ENCODE measurements at places on chromosomes 7 and 10.

DNA sequence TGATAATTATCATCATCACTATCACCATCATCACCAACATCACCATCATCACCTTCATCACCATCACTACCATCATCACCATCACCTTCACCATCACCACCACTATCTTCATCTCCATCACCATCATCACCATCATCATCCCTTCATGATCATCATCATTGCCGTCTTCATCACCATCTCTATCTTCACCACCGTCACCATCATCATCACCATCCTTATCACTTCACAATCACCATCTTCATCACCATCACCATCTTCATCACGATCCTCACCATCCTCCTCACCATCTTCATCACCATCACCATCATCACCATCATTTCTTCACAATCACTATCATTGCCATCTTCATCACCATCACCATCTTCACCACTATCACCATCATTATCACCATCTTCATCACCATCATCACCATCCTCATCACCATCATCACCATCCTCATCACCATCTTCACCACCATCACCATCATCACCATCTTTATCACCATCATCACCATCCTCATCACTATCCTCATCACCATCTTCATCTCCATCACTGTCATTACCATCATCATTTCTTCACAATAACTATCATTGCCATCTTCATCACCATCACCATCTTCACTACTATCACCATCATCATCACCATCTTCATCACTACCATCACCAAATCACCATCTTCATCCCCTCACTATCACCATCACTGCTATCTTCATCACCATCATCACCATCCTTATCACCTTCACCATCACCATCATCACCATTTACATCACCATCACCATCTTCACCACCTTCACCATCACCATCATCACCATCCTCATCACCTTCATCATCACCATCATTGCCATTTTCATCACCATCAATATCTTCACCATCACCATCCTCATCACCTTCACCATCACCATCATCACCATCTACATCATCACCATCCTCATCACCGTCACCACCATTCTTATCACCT is 72.4 kb upstream of the DNAAF5 start:
- DNase-seq = no peak

- DNase-seq = no peak
Measured at GRCh38 chr7:127949769-127950222, 81.4 kb downstream of the LRRC4 start.

DNA sequence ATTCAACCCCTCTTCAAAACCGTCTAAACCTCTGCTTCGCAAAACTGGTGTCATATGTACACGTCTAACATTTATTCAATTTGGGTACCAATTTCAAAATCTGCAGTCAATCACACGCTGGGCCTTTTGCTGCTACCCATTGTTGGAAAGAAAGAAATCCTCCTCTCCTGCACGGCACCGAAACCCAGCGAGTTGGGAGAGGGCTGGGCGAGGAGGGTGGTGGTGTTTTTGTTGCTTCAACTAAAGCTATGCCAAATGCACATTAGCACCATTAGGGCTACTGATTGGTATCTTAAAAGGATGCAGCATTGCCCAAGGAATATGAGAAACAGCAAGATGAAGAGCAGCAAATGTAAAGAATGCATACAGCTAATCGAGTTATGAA is 7.8 kb downstream of the EBF3 start:
- DNase-seq = no peak

DNA sequence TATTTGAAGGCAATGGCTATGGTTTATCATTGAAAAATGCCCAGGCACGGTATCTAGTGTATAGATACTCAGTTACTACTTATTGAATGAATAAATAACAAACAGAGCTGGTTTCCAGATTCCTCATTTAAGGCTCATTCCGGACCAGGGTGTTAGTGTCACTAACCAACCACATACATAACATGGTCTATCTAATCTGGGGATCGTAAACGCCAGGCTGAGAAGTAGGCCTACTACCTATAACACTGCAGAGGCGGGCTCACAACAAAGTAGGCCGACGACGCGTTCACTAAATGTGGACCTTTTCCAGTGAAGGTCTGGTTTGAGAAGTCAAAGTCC is 423 bp downstream of the LSM5 start:
- DNase-seq = no peak

- DNase-seq = no peak
Measured at GRCh38 chr7:50069613-50070012, 23.4 kb downstream of the ZPBP start.

GRCh38 chr10:74683067-74683466 is 143.3 kb upstream of the KAT6B start:
- no peak for DNase-seq

DNA sequence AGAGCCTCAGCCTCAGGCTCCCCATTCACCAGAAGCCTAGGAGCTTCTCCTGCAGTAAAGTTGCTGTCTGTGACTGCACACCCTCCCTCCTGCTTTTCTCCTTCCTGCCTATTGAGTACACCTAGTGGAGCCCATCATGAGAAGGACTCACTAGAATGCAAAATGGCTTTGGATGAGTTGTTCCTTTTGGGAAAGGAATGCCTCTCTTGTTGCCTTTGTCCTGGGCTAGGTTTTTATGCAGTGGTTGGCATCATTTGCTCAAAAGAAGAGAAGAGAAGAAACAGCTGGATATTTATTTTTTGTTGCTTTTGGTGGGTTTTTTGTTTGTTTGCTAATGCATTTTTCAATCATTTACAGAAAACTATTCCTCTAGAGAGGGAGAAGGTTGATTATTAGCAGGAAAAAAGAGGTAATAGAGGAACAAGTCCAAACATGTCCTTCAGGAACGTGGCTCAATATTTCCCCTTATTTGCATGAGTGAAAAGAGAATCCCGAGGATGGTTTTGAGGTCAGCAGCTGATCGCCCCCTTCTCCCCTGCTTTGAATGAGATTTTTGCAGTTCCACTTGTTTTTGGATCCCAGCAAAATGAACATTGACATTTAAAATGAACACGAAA is 369.9 kb upstream of the NRP1 start:
- no peak for DNase-seq

GRCh38 chr10:74502963-74503608 is 323.3 kb upstream of the KAT6B start:
- DNase-seq = no peak

DNA sequence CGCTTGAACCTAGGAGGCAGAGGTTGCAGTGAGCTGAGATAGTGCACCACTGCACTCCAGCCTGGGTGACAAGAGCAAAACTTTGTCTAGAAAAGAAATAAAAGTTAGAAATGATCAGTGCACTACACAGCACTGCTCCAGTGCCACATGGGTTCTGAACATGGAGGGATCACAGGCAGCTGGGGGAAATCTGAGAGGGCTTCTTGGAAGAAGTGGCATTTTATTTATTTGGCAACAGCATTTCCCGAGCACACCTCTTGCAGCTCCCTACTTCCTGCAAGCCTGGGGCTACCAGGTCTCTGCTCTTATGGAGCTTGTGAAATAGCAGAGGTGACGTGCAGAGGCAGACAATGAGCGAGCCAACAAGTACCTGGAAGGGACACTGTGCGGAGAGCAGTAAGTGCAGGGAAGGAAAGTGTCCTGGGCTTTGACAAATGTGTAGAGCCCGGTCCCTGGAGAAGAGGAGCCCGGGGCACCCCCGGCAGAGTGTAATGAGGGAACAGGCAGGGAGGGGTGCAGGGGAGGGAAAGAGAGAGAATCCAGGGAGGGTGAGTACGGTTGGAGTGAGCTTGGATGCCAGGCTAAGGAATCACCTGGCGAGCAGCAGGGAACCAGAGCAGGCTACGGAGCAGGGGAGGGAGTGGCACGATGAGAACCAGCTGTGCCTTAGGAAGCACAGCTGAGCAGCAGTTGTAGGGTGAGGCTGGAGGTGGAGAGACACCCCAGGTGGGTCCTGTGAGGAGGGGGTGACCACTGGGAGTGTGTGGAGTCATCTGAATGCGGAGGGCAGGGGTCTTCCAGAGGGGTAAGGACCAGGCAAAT is 104.6 kb upstream of the CTBP2 start:
- DNase-seq = no peak

- no peak for DNase-seq
Measured at GRCh38 chr10:67978749-67979148, 94.3 kb downstream of the SIRT1 start.

DNA sequence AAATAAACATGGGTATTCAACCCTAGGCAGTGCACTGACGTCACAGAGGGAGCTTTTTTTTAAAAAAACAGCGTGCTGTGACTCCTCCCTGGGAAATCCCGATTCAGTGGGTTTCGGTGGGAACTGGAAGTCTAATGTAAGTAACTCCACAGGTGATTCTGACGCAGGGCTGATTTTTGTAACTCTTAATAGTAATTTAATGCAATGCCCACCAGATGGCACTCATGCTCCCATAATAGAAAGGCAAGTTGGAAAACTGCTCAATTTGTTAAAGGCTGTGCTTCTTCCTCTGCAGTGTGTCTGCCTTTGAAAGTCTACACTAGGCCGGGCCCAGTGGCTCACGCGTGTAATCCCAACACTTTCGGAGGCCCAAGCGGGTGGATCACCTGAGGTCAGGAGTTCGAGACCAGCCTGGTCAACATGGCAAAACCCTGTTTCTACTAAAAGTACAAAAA is 10.9 kb upstream of the RSU1 start:
- DNase-seq = no peak

- DNase-seq = no peak
Measured at GRCh38 chr10:4125776-4126175, 340.8 kb upstream of the KLF6 start.

GRCh38 chr10:122375679-122376160 is 1.2 kb downstream of the PLEKHA1 start:
- DNase-seq = no peak

- no peak for DNase-seq
Measured at GRCh38 chr10:117552701-117553141, 10.2 kb downstream of the EMX2 start.

GRCh38 chr7:141268614-141269013 is 194.8 kb downstream of the TMEM178B start:
- no peak for DNase-seq

- no peak for DNase-seq
Measured at GRCh38 chr7:13174991-13175390, 487.6 kb downstream of the ARL4A start.

DNA sequence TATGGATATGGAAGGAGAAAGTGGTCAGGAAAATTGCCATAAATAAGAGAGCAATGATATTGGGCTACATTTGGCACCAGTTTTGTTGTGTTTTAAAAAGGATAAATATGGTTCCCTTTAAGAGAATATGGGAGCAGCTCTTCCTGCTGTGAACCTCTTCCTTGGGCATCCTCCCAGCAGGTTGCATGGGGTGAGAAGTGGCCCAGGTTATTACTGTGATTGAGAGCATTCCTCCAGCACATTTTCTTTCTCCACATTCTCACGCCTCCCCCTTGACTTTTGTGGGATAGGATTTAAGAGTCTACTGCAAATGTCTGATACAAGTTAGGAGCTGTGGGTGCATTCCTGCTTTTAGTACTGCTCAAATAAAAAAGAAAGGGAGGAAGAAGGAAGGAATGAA is 214.8 kb downstream of the POU6F2 start:
- no peak for DNase-seq

DNA sequence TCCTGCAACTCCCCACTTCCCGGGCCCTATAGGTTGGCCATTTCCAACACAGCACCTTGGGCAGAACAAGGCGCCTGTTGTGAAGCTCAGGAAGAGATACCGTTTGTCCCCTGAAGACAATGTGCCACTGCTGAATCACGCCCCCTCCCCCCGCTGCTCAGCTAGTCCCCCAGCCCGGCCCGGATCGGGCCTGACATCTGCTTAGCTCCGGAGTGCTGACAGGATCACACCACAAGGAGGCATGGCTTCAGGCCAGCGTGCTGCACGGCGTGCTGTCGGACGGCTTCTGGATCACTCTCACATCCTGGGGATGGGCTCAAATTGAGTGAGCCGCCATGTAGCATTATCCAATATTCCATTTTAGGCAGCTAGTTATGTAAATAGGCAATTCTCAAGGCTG is 62.1 kb upstream of the EFCAB10 start:
- DNase-seq = no peak

GRCh38 chr10:132129431-132129830 is 57.3 kb upstream of the DPYSL4 start:
- DNase-seq = no peak

DNA sequence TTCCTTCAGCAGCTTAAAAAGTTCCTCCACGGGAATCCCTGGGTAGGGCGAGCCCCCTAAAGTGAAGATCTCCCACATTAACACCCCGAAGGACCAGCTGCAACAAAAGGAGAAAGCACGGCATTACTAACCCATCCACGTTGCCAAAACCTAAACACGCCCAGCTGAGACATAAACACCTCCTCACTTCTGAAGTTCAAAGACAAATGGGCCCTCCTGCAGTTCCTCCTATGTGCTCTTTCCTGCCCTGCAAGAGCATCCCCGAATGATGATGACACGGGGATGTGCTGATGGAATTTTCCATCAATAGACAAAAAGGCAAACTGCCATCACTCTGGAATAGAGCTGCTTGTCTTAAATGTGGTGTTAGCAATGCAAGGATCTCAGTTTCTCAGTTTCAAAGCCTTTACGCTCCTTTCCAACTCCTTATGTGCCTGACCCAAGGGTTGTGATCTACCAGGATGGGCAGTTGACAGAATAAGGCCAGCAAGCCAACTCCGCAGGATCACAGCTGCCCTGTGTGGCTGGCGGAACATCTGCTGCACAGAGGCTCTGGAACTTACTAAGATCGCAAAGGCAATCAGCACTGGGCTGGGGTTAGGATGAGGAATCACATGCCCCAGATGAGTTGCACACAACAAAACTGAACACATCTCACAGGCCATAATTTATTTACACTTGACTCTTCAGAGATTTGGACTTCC is 112.7 kb downstream of the FGFR2 start:
- DNase-seq = no peak

- no peak for DNase-seq
Measured at GRCh38 chr7:19442016-19442785, 266.6 kb downstream of the POLR1F start.

DNA sequence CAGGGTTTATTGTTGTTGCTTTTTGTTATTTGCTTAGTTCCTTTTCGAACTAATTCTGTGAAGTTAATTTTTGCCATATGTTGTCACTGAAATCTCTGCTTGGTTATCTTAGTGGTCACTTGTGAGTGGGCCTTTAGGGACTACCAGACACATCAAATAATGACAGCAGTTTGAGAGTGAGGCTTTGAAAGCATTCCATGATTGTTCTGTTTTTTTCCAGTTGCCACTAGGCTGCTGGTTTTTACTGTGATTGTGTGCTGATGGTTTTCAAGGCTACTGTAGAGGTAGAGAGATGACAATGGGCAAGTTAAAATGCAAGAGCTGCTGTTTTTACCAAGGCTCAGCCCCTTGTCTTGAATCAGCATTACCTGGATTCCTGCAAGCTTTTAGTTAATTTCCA is 20.0 kb downstream of the SEPTIN7 start:
- no peak for DNase-seq

- DNase-seq = no peak
Measured at GRCh38 chr10:131591936-131592335, 280.4 kb upstream of the TCERG1L start.

- DNase-seq = no peak
Measured at GRCh38 chr10:505419-505818, 184.0 kb downstream of the DIP2C start.

All from stimulated activated CD4-positive, alpha-beta T cell treated with anti-CD3 and anti-CD28 coated beads, Interleukin-1b, Interleukin-23, amount 100 ng/mL, for 1 hour (primary cell).